ENCODE measurements at places on chromosomes 4 and X. TPM values are rescaled to one million over a fixed set of nuclear protein-coding genes. Genes with fewer than 3 reads are reported as not detected.
A peak's percentile ranks its signal among the peaks of the same experiment; 100 is the strongest.

GRCh38 chrX:17679820-17680219 is 57.5 kb upstream of the SCML1 start:
- DNase-seq = no peak

GRCh38 chr4:113809311-113809710 is 47.8 kb upstream of the CAMK2D start:
- no peak for DNase-seq

- no peak for DNase-seq
These were observed 246.6 kb downstream of the THOC2 start for GRCh38 chrX:123486297-123486696.

GRCh38 chrX:100768679-100769338 is 36.9 kb upstream of the SYTL4 start:
- peak; percentile 44 for DNase-seq

DNA sequence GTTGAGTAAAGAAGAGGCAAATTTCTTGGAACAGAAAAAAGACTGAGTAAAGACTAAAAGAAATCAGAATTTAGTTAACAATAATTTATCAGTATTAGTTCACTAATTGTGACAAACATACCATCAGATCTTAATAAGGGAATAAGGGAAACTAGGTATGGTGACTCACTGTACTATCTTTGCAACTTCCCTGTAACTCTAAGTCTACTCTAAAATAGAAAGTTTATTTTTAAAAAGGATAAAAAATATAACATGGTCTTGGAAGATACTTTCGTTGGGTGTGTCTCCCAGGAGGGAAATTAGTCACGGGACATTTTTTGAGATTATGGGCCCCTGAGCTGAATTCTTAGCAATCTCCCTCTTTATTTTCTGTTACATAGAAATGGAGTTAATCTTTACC is 97.3 kb downstream of the EMCN start:
- no peak for DNase-seq

Gene RTL9
- total RNA-seq = 0.11 TPM
